ENCODE measurements at places on chromosomes 5 and 9.

DNA sequence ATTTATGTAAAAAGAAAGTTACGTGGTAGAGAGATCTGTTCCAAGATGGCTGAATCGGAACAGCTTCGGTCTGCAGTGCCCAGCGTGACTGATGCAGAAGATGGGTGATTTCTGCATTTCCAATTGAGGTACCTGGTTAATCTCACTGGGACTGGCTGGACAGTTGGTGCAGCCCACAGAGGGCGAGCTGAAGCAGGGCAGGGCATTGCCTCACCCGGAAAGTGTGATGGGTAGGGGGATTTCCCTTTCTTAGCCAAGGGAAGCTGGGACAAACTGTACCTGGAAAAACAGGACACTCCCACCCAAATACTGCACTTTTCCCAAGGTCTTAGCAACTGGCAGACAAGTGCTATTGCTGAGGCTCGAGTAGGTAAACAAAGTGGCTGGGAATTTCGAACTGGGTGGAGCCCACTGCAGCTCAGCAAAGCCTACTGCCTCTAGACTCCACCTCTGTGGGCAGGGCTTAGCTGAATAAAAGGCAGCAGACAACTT lies 13.1 kb upstream of the HSD17B4 start:
- DNase-seq: no peak

DNA sequence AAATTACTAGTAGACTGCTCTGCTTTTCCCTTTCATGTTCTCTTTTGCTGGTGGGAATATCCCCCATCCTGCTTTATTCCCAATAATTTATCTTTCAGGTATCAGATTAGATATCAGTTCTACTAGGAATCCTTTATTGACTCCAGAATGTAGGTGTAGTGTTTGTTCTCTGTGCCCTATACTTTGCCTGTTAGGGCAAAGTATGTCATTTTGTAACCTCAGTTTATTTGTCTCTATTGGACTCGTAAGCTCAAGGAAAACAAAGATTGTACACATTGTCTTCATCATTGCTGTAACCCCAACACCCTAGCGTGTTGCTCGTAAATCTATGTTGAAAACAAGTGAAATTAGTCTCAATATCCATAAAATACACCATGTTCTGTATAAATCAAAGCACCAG lies 190.5 kb downstream of the COMMD10 start:
- no peak for DNase-seq

DNA sequence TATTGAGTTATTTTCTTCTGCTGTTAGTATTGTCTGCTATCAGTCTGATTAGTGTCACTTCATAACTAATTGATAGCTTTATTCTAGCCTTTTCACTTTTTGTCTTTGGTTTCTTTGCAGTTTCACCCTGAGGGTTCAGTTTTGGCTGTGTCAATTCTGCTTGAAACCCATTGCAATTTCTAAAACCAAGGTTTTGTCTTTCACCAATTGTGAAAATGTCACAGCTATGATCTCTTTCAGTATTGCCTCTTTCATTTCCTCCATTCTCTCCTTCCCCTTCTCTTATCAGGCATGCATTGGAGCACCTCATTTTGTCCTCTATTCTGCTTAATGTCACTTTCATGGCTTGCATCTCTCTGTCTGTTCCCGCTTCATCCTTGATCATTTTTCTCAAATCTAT lies 248.1 kb downstream of the YTHDC2 start:
- DNase-seq: no peak

- no peak for DNase-seq
These were observed 633.5 kb downstream of the DTWD2 start for GRCh38 chr5:118354797-118355196.

GRCh38 chr9:6922124-6922676 lies 164.4 kb downstream of the KDM4C start:
- no peak for DNase-seq

GRCh38 chr5:137648361-137648760 lies 87.5 kb downstream of the KLHL3 start:
- DNase-seq: no peak

DNA sequence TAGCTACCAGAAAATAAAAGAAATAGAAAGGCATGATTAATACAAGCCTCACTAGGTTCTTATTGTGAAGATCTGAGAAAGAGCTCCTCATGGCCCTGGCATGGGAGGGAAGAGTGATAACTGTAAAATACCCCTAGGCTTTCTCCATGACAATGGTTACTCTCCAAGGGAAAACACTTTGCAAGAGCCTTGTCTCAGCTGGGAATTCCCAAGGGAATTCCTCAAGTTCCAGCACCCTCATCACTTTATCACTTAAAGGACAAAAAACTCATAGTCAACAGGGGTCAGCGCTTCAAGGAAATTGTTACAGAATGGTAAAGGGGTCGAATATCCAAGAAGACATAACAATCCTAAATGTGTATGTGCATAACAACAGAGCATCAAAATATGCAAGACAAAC lies 21.2 kb downstream of the SYK start:
- no peak for DNase-seq

DNA sequence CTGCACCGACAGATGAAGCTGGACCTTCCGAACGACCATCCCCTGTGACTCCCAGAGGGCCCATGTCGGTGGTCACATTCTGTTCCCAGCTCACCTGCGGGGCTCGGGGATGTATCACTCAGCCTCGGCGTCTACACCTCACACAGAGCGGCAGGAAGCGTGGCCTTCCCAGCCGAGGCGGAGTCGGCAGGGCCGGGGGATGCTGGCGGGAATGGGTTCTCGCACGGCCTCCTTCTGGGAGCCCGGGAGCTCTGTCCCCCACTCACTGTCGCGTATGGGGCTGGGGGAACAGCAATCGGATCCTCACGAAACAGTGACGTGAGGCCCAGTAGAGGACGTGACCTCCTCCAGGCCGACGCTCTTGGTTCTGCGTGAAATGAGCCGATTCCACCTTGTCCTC lies 20.4 kb downstream of the NACC2 start:
- DNase-seq: no peak

DNA sequence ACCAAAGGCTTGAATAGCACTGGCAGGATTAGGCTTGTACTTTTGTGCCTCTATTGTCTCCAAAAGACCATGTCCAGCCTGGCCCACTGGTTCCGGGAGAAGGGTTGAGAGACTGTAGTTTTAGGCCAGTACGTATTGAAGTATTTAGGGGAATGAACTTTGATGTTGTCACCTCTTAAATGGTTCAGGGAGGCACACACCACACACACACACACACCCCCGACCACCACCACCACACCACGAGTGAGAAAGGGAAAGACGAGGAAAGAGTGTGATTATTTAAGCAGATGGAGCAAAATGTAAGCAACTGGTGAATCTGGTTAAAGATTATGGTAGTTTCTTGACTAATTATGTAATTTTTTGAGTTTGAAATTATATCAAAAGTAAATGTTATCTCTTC lies 61.6 kb downstream of the NIPBL start:
- no peak for DNase-seq
